Stomach (tissue), 19 donors: ENCODE measurements at places on chromosomes 4 and X. TPM values are rescaled to one million over a fixed set of nuclear protein-coding genes. Genes with fewer than 3 reads are reported as not detected.

Gene MYOZ2
- polyA plus RNA-seq: 0.33 TPM

Gene TKTL2
- polyA plus RNA-seq: not detected

Gene ADH7
- 84.2 TPM for polyA plus RNA-seq

- no peak overlapping the region for H3K4me3 ChIP-seq
- H3K27ac ChIP-seq: no peak overlapping the region
- H3K4me1 ChIP-seq: no peaks in the 10 kb centered on the region
- no peak for DNase-seq
Observed at GRCh38 chr4:162458051-162458450, 294.3 kb upstream of the FSTL5 start.

GRCh38 chr4:109332926-109333464, 30.5 kb upstream of the COL25A1 start:
- H3K27ac ChIP-seq: no peak overlapping the region
- no peak overlapping the region for H3K4me3 ChIP-seq
- H3K36me3 ChIP-seq: no peaks in the 10 kb centered on the region
- DNase-seq: no peak
- H3K4me1 ChIP-seq: no peaks in the 10 kb centered on the region
- no peaks in the 10 kb centered on the region for H3K27me3 ChIP-seq

DNA sequence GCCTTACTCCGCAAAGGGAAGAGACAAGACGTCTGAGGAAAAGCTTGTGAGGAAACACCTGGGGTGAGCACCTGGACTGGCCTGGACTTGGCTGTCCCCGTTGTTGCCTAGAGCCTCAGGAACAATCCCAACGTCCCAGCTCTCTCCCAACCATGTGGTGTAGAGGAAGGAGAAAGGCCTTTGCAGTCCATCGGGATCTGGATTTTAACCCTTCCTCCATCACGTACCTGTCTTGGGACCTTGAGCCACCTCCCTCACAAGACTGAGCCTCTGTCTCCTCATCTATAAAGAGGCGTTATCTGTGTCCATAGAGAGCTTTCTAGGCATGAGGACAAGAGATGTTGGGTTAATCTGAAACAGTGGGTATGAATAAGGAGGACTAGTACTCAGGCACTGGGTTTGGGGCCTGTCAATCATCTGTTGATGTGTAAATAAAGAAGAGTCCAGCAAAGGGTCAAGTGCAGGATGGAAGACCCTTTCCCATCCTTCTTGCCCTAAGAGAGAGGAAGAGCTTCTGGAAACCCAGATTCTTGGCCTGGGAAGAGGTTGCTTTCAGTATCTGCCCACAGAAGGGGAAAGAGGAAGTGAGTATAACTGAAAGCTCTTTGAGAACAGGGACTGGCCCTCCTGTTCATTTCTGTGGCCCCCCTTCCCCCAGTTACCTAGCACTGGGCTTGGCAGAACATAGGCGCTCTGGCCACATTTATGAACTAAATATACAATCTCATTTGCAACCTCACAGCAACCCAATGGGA, 137.1 kb downstream of the PJA1 start:
- peak overlapping the region; percentile 57 for H3K27ac ChIP-seq
- H3K36me3 ChIP-seq: no peaks in the 10 kb centered on the region
- peak; percentile 4 for DNase-seq
- H3K27me3 ChIP-seq: peaks cover 9% of the 10 kb centered on the region
- H3K4me1 ChIP-seq: peaks cover 26% of the 10 kb centered on the region
- H3K4me3 ChIP-seq: no peak overlapping the region

DNA sequence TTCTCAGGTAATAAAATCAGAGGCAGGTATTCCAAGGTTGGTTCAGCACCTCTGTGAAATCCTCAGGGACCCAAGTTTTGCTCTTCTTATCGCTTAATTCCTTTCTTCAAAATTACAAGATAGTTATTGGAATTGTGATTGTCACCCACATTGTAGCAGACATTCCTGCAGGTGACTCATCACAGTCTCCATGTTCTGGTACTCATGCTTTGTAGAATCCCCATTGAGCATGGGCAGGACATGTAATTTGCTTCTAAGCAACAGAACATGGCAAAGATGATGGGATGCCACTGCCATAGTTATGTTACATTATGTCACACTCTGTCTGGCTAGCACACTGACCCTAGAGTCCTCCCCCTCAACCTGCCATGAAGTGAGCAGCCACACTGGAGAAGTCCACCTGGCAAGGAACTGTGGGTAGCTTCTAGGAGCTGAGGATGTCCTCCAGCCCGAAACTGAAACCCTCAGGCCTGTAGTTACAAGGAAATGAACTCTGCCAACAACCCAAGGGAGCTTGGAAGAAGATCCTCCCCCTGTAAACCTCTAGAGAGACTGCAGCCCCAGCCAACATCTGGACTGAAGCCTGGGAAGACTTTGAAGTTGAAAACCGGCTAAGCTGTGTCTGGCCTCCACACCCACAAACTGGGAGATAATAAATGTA, 58.3 kb upstream of the GUCY1A1 start:
- H3K27me3 ChIP-seq: no peaks in the 10 kb centered on the region
- H3K27ac ChIP-seq: no peak overlapping the region
- no peak overlapping the region for H3K4me3 ChIP-seq
- H3K36me3 ChIP-seq: no peaks in the 10 kb centered on the region

DNA sequence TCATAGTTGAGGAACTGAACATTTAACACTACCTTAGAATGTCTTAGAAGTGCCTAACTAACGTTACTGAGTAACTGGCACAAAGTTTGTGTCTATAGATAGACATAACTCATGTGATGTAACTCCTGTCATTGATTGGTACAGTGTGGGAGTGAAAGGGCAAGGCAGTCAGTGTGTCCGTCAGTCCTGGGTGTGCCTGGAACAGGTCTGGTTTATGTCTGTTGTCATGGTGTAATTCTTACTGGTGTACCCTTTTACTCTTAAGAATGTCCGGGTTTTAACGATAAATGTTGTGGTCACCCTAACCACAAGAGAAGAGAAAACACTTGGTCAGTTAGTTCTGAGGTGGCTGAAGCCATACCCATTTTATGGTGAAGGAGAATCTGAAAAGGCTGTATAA, 93.1 kb upstream of the ESX1 start:
- no peaks in the 10 kb centered on the region for H3K36me3 ChIP-seq
- H3K27ac ChIP-seq: no peak overlapping the region
- H3K4me1 ChIP-seq: no peaks in the 10 kb centered on the region
- no peak for DNase-seq
- no peaks in the 10 kb centered on the region for H3K27me3 ChIP-seq

DNA sequence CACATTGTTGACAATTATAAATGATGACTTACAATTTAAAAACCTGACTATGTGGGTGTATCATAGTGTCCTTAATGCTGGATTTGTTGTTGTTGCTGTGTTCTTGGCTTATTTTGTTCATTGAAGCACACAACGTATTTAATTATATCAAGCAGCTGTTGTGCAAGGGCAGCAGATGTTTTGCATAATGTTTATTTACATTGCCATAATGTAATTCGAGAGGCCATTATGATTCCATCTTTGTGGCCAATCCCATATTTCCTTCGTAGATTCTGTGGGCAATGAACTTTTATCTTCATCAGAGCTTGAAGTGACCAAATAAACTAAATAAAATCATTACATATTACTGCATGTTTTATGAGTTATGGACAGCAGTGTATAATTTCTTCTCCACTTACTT, 422.6 kb upstream of the GALNTL6 start:
- H3K36me3 ChIP-seq: no peaks in the 10 kb centered on the region
- no peak overlapping the region for H3K27ac ChIP-seq
- H3K4me3 ChIP-seq: no peak overlapping the region
- DNase-seq: no peak
- no peaks in the 10 kb centered on the region for H3K4me1 ChIP-seq

DNA sequence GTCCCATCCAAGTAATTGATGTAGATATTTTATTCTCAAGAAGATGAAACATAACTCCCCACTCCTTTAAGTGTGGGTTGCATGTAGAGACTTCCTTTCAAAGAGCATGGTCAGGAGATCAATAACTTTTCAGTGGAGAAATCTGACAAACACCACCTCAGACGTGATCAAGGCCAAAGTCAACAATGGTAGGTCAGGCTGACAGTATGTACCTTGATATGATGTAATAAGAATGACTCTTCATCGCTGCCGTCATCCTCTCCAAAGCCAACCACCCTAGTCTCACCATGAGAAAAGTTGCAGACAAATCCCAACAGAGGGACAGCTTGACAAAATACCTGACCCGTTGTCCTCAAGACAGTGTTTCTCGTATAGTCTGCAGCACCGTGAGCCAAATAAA, 67.3 kb upstream of the DHRSX start:
- no peaks in the 10 kb centered on the region for H3K4me1 ChIP-seq
- no peaks in the 10 kb centered on the region for H3K27me3 ChIP-seq
- DNase-seq: no peak
- no peak overlapping the region for H3K27ac ChIP-seq
